ENCODE measurements at places on chromosomes 7 and 10. TPM values are rescaled to one million over a fixed set of nuclear protein-coding genes. Genes with fewer than 3 reads are reported as not detected.

The ETV1 gene
- total RNA-seq = 5.0 TPM

DNA sequence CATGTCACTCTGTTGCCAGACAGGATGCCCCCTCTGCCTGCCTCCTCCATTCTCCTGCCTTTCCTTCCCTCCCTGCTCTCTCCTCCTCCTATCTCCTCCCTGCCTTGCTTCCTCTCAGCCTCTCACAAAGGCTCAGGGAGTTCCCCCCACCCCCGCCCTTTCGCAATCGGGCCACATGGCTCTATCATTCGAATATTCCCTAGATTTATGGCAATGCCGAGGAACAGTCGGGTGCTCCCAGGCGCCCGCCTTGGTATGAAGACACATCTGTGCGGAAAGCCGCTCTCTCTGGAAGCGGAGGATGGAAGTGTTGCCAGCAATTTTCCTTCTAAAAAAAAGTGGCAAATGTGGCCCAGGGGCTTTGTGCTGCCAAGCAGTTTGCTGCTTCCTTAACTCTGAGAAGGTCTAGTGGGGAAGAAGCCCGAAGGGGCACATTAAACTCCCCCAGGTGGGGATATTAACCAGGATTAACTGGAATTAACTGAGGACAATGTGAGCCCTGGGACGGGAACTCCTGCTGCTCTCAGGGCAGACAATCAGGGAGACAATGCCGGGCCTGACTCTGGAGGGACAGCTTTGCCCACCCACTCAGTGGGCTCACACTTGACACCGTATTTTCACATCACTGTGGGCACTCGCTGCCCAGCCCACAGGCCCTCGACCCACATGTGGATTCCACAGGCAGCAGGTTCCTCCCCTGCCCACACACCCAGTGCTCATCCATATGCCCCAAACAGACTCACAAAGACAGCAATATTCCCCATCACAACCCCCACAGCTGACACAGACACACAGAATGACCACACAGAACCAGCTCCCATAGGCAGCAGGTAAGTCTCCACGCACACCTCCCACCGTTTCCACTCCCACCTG is 88.4 kb upstream of the SMNDC1 start:
- peak; percentile 63 for DNase-seq

DNA sequence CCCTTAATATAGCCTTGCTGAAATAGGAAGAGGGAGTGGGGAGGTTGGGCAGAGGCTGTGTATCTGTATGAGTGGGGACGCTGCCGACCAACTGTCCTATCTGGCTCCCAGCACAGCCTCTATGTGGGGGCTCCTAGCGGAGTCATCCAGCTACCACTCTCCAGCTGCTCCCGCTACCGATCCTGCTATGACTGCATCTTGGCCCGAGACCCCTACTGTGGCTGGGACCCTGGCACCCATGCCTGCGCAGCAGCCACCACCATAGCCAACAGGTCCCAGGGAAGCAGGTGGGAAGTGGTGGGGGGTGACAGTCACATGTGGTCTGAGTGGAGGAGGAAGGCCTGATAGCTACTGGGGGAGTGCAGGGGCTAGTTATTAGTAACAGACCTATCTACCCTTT is 6.6 kb downstream of the MRPL43 start:
- DNase-seq = no peak

DNA sequence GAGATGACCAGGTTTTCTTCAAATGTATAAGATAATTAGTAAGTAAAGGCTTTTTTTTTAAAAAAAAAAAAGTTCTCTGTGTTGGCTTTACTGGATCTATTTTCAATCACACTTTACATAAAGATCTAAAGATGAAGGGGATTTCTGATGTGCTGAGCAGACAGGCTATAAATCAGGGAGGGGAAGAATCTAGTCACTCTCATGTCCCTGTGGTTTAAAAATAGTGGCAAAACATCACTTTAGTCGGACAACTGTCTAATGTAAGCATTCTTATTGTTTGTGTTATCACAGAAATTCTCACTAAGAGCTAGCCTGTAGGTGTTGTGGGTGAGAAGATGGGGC is 132.7 kb downstream of the ICA1 start:
- DNase-seq = no peak

DNA sequence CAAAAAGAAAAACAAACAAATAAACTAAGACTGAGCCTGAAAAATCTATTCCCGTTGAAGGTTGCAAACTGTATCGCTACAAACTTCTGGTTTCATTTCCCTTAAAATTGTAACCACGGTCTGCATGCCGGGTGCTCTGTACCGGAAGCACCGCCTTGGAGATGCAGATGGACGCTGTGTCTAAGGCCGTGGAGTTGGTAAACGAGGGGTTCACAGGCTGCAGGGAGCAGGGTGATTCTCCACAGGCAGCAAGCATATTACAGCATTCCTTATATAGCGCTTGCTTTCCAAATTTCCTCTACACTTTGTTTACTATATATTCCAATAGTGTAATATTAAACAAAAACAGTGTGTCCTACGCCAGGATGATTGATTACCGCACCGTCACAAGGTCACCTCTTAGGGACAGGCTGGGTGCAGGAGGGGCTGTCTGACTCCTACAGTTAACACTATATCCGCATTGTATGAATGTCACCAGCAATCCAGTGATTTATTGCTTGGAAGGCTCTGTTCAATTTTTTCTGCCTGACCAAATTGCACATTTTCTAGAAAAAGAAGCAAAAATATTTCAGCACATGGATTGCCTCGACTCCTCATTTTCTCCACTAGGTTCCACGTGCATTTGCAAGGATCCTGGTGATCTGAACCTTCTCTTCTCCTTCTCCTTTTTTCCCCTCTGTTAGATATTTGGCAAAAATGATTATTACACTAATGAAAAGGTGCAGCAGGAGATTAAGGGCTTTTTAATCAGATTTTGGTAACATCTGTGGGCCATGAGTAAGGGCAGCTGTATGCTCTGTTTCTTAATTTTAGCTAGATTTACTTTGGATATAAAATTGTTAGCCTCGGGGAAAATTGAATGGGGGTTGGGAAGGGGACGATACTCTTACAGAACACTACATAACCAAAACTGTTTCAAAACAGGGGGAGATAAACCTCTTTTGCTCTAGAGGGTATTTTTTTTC is 325.8 kb upstream of the MGMT start:
- DNase-seq = no peak

DNA sequence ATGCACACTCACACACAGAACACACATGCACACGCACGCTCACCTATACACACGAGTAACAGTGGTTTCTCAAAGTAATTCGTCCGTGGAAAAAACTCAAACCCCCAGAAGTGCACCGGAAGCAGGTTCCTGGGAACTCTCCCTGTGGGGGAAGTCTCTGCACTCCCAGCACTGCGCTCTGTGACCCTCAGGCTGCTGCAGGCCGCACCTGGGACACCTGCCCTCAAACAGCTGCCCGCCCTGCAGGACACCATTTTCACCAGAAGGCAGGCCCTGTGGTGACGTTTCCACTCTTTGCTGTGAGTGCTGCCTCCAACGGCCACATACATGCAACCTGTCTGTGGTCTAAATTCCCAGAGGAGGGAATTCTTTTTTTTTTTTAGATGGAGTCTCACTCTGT is 21.3 kb downstream of the YKT6 start:
- DNase-seq = no peak

- DNase-seq = peak; percentile 52
Measured at GRCh38 chr10:122495406-122496340, 34.3 kb downstream of the HTRA1 start.

- DNase-seq = peak; percentile 27
Measured at GRCh38 chr10:12333380-12334185, 15.8 kb upstream of the CAMK1D start.

DNA sequence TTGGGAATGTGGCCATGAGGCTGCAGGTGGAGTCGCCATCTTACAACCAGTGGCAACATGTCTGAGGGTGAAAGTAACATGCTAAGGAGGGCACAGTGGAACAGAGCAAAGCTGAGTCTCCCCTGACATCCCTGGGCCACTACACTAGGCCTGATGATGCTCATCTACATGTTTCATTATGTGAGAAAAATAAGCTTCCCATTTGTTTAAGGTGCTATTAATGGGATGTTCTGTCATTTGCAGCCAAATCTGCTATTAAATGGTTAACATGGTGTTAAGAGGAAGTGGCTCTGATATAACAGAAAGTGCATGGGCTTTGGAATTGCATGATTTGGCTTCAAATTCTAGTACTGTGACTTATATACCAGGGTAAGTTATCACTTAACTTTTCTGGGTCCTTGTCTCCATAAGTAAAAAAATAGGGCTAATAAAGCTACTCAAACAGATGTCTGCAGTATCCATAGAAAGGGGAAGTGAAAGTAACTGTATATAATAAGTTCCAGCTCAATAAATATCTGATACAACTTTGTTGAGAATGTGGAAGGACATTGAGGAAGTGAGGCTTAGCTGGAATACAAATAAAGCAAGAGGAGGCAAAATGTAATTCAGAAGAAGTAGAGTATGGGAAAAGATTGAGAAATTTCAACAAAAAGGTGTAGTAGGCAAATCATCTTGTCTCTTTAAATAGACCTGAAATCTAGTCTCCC is 158.9 kb downstream of the RTKN2 start:
- DNase-seq = no peak

DNA sequence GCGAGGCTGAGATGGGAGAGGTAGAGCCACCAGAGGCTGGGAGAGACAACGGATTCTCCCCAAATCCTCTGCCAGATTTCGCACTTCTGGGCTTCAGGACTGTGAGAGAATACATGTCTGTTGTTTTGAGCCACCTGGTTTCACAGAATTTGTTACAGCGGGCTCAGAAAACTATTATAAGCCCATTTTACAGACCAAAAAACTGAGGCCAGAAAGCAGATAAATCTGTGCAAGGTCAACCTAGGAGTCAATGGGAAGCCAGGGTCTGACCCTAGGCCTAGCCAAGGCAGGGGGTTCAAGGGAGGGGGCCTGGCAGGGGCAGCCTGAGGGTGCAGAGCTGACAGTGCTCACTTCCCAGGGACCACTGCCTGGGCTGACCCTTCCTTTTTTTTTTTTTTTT is 8.7 kb downstream of the MYL10 start:
- DNase-seq = no peak

The FAM131B gene
- 0.22 TPM for total RNA-seq

DNA sequence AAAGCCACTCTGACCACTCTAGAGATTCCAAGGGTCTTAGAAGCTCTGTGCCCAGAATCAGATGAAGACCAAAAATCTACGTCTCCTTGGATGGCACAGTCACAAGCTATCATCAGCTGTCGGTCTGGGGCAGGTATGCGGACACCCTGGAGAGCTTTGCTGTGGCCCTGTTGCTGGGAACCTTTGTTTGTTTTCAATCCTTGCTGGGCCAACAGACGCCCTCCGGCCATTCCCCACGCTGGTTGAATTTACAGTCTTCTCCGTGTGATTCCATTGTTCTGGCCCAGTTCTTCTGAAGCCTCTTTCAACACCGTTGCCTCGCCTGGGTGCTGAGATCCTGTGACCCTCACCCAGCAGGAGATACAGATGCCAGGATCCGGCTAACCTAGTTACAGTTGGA is 149.4 kb upstream of the PFKP start:
- DNase-seq = no peak

The RASSF4 gene
- 6.1 TPM for total RNA-seq

- DNase-seq = no peak
Measured at GRCh38 chr7:34156336-34156735, 251.0 kb downstream of the BMPER start.

GRCh38 chr7:73973091-73973490 is 54.9 kb upstream of the ELN start:
- DNase-seq = no peak

- no peak for DNase-seq
Measured at GRCh38 chr7:17120756-17121155, 177.7 kb upstream of the AHR start.

GRCh38 chr7:17743316-17743715 is 197.0 kb downstream of the SNX13 start:
- DNase-seq = no peak

The SUN3 gene
- not detected for total RNA-seq

The MCM7 gene
- 61.0 TPM for total RNA-seq

DNA sequence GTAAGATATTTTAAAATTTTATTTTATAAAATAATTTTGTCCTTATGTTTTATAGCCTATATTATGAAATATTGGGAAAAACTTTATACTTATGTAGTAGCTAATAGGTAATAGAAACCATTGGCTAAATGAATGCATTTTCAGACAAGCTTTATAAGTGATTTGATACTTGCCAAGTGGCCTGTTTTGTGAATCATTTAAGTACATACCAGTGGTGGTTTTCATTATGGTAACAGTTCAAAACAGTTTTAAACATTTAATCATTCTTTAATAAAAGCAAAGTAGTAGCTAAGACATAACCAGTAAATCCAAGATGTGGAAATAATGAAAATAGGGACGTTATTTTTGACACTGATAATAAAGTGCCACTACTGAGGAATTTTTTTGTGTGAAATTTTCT is 182.2 kb downstream of the PHF14 start:
- no peak for DNase-seq

- DNase-seq = no peak
Measured at GRCh38 chr7:19284596-19285300, 139.5 kb upstream of the FERD3L start.

The MPP7 gene
- total RNA-seq = 21.6 TPM

DNA sequence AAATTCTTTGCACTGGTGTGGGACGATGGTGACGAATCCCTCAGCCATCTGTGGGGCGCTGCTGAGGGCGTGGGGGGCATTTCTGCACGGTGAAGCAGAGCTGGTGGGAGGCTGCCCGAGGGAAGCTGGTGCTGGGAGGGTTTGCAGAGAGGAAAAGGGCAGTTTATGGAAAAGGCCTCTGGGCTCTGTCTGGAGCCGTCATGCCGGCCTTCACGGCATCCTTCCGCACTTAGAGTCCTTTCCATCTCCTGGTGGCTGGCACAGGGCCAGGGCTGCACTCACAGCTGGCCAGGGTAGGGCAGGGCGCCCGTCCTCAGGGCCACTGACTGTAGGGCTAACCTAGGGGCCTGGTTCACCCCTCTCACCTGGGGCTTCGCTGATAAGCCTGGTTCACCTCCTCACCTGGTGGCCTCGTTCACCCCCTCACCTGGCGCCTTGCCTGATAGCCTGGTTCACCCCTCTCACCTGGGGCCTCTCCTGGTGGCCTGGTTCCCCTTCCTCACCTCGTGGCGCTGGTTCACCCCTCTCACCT is 598 bp upstream of the AMZ1 start:
- DNase-seq = no peak

The CCL24 gene
- total RNA-seq = not detected

DNA sequence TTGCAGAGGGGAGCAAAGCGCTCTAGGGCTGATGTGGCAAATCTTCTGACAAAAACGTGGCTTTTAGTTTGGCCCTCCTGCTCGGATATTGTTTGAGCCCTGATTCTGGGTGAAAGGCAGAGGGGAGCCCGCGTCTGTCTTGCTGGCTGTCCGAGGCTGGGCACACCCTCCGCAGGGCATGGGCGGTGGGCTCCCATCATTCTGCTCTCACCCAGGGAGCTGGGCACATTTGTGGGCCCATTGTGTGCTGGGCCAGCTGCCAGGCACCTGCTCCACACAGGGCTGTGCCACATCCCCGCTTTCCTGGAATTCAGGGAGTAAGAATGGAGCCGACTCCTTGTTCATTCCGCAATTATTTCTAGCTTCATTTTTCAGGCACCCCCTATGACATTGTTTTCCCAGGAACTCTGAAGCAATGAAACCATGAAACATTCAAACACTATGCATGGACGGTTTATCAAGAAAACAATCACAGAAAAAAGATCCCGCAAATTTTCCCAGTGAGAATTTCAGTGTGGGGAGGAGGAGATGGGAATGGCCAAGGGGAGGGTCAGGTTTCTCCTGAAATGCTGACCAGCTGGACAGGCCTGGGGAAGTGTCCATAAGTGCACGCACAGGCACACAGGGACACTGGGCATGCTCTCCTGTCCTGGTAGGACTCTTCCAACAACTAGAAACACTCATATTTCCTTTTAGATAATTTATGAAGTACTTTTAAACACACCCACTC is 341.1 kb downstream of the CXCL12 start:
- no peak for DNase-seq

The FRMPD2 gene
- under 0.01 TPM for total RNA-seq

- no peak for DNase-seq
Measured at GRCh38 chr7:29974286-29974685, 15.3 kb downstream of the SCRN1 start.

The GNAT3 gene
- not detected for total RNA-seq
